ENCODE measurements at places on chromosomes 2 and 18.

GRCh38 chr2:1672738-1673137, 71.6 kb downstream of the PXDN start:
- DNase-seq: no peak

GRCh38 chr2:85763831-85764230, 10.0 kb downstream of the ATOH8 start:
- no peak for DNase-seq

GRCh38 chr2:67259556-67260342, 137.4 kb upstream of the ETAA1 start:
- peak; percentile 57 for DNase-seq

GRCh38 chr2:179842498-179843153, 18.8 kb downstream of the ZNF385B start:
- DNase-seq: no peak

DNA sequence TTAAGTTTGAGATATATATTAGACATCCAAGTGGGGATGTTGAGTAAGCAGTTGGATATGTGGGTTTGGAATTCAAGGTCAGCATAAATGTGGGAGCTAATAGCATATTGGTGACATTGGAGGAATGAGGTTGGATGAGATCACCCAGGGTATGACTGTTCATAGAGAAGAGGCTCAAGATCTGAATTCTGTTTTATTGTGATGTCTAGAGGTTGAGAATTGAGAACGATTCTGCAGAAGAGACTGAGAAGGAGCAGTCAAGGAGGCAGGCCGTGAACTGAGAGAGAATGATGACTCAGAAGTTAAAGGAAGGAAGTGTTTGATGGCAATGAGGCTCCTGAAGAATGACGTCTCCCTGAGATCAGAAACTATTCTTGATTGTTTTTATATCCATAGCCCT, 5.9 kb downstream of the SERPINB11 start:
- no peak for DNase-seq

GRCh38 chr18:59725142-59725541, 27.9 kb upstream of the CCBE1 start:
- no peak for DNase-seq

GRCh38 chr2:218806346-218806978, 24.5 kb downstream of the CYP27A1 start:
- no peak for DNase-seq

DNA sequence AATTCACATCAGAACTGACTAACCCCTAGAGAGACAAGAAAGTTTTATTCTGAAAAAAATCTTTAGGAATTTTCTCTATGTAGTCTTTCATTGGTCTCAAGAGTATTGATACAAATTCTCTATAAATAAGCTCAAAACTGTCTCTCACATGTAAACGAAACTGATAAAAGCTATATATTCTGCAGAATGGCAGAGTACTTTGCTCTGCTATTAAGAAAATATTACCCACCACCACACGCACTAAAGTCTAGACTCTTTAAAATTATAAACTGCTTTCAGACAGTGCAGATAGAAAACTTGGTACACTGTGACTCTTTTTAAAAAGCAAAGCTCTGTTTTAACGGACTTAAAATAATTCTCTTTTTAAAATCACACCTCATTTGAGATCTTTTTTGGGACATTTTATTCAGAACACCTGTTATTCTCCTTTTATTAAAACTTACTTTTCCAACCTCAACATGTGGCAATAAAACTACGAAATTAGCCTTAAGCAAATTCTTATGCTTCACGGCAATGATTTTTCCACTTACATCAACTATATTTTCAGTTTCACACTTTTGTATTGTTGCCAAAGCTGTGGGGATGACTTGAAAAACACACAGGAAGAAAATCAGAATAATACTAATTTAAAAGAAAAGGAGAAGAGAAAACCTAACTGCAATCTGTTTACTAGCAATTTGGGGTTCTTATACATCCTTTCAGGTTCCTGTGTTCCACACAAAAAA, 58.0 kb downstream of the CCDC88A start:
- no peak for DNase-seq

- peak; percentile 11 for DNase-seq
Observed at GRCh38 chr2:7704296-7704865, 787.2 kb downstream of the RNF144A start.

DNA sequence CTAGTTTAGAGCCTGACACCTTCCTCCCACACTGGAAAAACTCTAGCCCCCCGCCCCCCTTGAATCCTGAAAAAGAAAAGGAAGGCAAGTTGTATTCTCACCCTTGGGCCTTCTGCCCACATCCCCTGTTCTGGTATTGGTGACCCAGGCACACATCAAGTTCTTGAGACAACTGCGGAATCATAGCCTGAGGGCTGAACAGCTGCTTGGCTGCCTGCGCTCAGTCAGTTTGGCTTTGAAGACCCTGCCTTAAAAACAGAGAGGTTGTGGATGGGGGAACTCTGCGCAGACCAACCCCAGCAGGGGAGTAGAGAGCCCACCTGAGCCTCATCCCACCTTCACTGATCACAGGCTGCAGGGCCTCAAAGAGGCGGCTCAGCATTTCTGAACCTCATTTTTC, 229.2 kb downstream of the ANAPC1 start:
- no peak for DNase-seq

DNA sequence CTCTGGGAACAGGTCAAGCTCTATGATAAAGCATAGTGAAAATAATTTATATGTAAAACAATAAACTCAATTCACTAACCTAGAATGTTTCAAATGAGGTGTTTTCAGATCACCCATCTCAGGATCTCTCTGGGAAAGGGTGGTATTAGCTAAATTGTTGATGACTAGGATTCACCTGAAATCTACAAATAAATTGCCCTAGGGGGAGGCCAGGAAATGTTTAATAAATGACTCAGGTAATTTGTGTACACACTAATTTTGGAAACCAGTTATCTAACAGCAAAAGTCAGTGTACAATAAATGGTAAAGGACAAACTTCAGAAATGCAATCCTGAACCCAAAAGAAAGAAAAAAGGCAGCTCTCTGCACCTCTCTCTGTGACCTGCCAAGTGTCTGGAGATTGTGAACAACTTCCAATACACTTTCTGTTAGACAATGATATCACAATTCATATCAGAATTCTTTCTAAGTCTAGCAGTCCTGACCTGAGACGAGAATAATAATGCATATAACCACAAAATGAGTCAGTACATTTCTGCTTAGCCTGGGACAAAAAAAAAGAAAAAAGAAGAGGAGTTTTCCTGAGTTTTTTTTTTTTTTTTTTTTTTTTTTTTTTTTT, 760.0 kb downstream of the EPHA4 start:
- DNase-seq: no peak

DNA sequence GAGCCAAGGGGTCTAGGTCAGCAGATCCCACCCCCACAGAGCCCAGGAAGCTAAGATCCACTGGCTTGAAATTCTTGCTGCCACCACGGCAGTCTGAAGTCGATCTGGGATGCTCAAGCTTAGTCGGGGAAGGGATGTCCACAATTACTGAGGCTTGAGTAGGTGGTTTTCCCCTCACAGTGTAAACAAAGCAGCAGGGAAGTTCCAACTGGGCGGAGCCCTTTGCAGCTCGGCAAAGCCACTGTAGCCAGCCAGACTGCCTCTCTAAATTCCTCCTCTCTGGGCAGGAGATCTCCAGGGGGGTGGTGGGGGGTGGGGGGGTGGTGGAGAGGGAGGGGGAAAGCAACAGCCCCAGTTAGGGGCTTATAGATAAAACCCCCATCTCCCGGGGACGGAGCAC, 419.5 kb downstream of the NUP35 start:
- no peak for DNase-seq

DNA sequence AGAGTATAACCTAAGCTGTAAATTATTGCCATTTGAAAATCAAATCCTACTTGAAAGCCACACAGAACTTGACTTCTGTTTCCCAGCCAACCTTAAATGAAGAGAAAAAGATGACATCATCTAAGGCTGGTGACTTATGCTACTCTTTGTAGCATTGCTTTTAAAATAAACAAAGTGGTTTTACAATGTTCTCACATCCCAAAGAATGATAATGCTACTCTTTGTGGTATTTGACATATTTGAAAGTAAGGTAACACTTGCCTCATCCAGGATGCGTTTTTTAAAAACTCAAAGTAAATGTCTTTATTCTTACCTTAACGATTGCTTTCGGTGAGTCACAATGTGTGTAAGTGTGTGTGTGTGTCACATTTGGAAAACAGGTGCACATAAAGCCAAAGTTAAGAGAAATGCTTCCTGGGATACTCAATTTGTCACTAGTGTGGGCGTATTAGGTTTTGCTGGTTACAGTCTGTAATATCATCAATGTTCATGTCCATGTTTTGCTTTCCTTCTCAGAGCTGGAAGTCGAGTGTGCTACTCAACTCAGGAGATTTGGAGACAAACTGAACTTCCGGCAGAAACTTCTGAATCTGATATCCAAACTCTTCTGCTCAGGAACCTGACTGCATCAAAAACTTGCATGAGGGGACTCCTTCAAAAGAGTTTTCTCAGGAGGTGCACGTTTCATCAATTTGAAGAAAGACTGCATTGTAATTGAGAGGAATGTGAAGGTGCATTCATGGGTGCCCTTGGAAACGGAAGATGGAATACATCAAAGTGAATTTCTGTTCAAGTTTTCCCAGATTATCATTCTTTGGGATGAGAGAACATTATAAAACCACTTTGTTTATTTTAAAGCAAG, 2.6 kb downstream of the PMAIP1 start:
- DNase-seq: no peak

GRCh38 chr2:216583147-216583546, 50.1 kb upstream of the IGFBP2 start:
- no peak for DNase-seq
